ENCODE measurements at places on chromosomes 5 and 9.
A peak's percentile ranks its signal among the peaks of the same experiment; 100 is the strongest.

- peak; percentile 80 for DNase-seq
These were observed 7.9 kb downstream of the CYSTM1 start for GRCh38 chr5:140182803-140183367.

DNA sequence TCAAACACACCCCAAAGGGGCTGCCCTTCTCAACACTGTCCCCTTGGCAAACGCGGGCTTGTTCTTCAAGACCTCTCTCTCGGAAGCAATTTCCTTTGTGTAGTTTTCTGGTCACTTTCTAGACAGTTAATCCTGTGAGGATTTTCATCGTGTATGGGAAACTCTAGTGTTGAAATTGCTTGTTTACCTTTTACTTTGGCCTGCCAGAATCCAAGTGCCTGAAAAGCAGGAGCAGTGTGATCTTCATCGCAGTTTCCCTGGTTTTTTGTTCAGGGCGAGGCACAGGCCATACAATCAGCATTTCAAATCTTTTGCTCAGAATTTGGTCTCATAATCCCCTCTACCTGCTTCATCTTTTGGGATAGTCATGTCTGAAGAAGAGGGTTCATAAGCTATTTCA lies 115.7 kb upstream of the C9orf72 start:
- DNase-seq: no peak

DNA sequence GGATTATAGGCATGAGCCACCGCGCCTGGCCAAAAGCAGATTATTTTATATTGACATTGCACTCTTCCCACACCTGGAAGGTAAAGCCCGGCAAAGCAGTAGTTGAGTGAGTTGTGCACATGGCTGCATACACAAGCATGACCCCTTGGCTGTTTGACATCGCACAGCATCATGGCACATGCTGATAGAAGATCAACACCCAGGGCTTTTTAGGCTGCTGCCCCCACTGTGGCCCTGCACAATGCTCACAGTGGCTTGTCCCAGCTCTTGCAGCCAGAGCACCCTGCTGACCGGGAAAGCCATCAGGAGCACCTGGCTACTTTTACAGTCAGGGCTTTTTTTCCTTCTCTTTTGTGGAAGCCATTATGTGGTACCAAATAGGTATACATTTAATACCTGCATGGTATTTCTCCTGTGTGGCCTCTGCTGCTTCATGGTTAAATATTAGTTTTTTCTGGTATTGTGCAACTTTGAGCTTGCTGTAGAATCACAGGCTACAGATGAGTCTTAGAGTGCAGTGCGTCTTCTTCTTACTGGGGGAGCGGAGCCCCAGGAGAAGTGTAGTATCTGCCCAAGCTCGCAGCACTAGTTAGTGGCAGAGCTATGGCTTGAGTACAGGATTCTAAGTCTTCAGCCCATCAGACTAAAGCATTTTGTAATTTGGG lies 264.5 kb downstream of the AOPEP start:
- DNase-seq: no peak

- no peak for DNase-seq
These were observed 21.6 kb downstream of the UBAC1 start for GRCh38 chr9:135939351-135940265.

GRCh38 chr5:96331210-96331609 lies 101.8 kb downstream of the PCSK1 start:
- peak; percentile 77 for DNase-seq
